Stimulated activated CD8-positive, alpha-beta memory T cell treated with anti-CD3 and anti-CD28 coated beads, Interleukin-15, amount 100 ng/mL, for 4 hours (primary cell): ENCODE measurements at places on chromosomes 11 and 22.

GRCh38 chr11:64026575-64027205 lies 9.0 kb upstream of the FLRT1 start:
- DNase-seq, result no peak

GRCh38 chr11:126165757-126166156 lies 45.7 kb downstream of the RPUSD4 start:
- DNase-seq, result no peak

DNA sequence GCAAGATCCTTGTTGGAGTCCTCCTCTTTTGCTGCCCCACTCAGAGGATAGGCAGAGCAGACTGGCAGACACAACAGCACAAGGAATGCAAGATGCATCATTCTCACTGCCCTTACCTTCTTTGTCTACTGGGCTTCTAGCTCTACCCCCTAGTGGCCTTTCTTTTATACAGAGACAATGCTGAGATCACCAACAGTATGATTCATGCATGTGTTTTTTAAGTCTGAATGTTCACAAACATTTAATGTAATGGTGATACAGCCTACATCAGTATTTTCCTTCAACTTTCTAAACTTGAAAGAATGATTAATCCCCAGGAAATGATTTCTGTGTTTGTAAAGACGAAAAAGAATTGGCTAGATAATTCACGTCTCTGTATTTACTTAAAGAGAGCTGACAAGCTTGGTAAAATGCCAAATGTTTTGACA lies at the start of gene MMP10:
TSS of gene MMP10 (minus strand) at position 138 of the 428 bp plus-strand sequence. CDS start at position 101, 37 bp downstream.
- no peak for DNase-seq

DNA sequence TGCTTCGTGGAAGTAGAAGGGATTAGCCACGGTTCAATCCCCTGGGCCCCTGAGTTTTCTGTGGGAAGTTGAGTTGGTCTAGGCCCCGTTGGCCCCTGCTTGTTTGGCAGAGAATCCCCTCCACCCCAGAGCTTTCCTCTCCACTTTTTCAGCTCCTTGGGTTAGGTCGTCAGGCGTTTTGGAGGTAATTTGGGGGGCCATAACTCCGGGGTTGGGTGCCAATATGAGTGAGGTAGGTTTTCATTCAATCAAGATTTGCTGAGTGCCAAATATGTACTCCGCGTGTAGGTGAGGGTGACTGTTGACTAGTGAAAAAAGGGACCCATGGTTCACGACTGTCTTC lies 590 bp downstream of the ATG13 start:
- DNase-seq, result no peak

- no peak for DNase-seq
Observed at GRCh38 chr11:27363576-27364117, 632 bp upstream of the CCDC34 start.

GRCh38 chr22:44505796-44506354 lies 7.8 kb upstream of the RTL6 start:
- DNase-seq, result no peak

DNA sequence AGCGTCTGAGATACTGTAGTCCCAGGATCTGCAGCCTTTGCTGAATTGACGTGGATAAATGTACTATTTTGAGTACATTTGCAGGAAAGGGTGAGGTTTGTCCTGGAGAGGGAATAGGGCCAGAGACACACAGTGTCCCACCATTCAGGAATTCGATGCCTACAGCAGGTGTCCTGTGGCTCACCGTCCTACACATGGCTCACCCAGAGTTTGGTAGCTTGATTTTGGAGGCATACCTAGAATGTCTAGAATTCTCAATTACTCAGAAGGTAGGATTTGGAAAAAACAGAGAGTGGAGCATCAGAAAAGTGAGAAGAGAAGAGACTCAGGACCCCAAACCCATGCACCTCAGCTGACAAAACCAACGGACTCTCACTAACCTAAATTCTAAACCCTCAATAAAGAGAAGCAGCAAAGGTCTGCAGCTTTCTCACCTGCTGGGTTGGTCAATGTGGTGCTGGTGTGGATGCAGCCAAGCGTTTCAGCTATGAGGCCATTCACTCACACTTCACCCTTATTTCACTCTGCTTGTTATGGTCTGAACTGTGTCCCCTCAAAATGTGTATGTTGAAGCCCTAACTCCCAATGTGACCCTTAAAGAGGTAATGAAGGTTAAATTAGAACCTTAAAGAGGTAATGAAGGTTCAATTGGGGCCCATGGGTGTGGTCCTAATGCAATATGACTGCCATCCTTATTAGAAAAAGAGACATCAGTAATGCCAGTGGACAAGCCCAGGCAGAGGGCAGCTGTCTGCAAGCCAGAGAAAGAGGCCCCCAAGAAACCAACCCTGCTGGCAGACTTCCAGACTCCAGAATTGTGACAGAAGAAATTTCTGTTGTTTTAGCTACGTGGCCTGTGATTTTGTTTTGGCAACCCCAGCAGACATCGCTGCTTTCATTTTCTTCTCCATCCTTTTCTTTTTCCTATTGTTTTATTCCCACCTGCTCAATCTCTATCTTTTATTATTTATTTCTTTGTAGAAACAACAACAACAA lies 187.8 kb downstream of the SNX19 start:
- DNase-seq, result no peak

DNA sequence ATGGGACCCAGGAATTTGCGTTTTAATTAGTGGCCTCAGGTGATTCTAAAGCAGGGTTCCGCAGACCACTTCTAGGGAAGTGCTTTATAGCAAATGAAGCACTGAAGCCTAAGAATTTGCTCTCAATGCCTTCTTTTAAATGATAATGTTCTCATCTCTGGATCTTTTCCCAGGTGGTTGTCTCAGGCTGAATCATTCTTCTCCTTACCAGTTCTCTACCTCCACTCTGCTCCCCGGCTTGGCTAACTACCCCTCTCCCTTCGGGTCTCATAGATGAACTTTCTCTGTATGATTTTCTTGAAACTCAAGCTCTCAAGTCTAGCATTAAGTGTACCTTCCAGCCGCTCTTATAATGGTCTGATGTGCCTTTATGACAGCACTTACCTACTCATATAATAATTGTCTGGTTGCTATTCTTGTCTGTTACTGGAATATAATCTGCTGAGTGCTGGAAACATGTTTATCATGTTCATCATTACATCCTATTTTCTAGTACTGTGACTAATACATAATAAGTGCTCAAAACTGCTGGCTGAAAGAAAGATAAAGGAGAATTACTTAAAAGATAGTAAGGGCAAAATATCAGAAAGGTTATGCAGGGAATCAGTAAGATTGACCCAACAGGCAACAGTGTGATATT lies 195.9 kb upstream of the SESN3 start:
- DNase-seq, result no peak

- no peak for DNase-seq
Observed at GRCh38 chr11:46015941-46016340, 93.5 kb downstream of the LARGE2 start.

DNA sequence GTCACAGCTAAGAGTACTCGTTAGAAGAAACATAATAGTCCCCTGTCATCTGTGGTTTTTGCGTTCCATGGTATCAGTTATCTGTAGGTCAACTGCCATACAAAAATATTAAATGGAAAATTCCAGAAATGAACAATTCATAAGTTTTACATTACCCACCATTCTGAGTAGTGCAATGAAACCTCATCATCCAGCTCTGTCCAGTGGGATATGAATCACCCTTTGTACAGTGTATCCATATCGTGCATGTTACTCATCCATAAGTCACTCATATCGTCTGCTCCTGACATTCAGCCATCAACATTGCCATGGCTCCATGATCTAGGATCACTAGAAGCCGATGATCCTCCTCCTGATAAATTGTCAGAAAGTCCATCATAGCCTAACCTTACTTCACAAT lies 174.9 kb upstream of the C11orf87 start:
- DNase-seq, result no peak

GRCh38 chr22:33919391-33920196 lies 682 bp downstream of the LARGE1 start:
- no peak for DNase-seq

DNA sequence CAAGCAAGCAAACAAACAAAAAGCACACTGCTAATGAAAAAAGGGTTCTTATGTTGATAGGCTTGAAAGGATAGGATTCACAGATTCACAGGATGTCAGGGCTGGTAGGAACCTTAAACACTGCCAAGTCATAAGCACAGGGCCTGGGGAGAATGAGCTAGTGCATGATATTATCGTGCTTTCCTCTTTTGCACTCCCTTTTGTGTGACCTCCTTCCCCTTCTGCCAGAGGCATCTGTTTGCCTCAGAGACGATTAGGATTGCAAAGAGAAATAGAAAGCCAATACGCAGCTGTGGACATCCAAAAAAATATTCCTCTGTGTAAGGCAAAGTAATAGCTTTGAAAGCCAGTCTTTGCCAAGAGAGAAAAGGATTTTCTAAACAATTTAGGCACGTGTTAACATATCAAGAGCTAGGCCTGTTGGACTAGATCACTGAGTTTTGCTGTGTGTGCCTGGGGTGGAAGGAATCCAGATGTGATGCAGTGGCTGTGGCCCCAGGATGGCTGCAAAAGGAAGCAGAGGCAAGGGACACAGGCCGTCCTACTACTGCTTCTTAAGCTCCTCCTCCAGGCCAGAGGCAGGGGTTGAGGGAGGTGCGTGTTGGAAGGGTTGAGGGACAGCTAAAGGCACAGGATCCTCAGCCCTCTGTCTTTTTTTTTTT lies 30.6 kb downstream of the MCHR1 start:
- DNase-seq, result no peak

DNA sequence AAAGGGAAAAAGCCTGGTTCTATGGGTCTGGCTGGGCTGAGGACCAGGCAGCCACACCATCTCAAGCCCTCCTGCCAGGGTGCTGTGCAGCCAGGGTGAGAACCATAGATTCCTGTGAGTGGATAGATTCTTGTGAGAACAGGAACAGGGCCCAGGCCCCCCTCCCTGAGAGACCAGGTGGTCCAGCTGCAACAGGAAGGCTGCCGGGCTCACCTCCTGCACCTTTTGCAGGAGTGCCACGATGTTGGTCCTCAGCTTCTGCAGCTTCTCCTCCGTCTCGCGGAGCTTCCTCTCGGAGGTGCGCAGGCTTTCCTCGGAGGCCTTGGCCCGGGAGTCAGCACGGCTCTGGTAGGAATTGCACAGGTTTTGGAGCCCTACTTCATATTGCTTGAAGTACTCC lies 40.8 kb downstream of the MORC2 start:
- DNase-seq, result no peak

DNA sequence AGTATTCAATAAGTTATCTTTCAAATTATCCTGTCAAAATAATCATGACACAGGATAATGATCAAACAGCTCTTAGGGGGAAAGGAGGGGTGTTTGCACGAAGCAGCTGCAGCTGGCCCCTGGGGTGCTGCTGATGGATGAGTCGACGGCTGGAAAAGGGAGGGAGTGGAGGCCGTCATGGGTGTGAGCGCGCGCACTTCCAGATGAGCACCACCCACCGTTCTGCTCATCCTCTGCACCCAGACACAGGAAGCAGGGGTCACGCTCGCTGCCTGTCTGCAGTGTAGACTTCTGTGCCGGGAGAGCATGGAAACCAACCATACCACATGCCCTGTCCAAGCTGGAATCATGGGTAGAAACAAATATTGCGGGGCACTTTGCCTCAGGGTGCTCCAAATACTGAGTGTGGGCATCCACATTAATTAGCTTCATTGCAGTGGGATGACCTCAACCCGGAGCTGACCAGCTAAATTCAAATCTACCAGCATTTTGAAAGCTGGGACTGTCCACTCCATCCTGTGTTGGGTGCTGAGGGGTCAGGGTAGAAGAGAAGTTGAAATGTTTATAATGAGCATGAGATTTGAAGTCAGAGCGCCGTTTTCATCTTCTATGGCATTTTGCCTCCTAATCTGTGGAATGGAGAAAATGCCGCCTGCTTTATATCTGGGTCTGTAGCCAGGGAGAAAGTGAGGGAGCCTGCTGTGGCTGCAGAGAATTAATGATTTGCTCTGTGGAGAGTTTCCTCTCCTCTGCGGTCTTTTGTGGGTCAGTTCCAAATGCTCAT lies 802.4 kb downstream of the TBC1D22A start:
- DNase-seq, result no peak

DNA sequence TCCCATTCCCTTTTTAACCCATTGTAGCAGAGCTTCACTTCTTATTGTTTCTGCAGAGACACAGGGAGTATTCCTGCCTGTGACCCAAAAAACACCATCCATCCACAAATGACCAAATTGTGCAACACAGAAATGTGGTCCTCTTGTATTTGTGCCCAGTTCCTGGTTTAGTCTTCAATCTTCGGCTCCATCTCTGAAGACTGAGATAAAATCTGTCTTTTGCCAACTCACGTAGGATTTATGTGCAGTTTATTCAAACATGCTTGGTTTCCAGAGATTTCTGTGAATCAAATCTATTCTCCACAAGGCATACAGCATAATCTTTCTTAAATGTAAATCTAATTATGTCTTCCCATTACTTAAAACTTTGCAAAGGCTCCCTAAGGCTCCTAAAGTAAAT lies 307.0 kb downstream of the AASDHPPT start:
- no peak for DNase-seq

DNA sequence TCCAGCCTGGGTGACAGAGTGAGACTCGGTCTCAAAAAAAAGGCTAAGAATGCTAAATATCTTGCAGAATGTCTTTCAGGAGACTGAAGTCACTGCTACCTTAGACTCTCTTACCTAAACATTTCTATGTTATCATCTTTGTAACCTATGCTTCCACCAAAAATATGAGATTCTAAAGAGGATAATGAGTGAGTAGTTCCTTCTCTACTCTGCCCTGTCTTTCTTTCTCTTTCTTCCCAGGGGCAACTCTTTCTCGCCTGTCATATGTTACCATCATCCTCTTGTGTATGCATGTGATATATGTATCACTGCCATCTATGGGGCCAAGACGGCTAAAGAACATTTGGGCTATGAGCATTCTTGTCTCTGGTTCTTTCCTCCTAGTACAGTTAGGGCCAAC lies 9.0 kb upstream of the RASSF10 start:
- DNase-seq, result no peak

GRCh38 chr11:65586676-65587075 lies 8.9 kb downstream of the KCNK7 start:
- DNase-seq, result no peak

DNA sequence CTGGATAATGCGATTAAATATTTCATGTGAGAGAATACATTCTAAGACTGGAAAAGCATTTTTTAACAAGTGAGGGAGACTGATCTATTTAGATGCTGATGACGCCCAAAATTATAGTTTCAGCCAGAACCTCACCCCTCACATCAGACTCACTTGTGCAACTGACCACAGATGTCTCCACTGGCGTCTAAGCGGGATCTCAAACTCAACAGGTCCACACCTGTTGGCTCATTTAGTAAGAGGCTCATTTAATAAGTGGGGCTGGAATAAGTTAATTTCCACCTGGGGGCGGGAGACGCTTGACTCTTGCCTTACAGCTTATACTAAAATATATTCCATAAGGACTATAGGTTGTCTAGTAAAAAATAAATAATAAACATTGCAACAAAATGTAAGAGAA lies 47.5 kb downstream of the MORC2 start:
- DNase-seq, result no peak

DNA sequence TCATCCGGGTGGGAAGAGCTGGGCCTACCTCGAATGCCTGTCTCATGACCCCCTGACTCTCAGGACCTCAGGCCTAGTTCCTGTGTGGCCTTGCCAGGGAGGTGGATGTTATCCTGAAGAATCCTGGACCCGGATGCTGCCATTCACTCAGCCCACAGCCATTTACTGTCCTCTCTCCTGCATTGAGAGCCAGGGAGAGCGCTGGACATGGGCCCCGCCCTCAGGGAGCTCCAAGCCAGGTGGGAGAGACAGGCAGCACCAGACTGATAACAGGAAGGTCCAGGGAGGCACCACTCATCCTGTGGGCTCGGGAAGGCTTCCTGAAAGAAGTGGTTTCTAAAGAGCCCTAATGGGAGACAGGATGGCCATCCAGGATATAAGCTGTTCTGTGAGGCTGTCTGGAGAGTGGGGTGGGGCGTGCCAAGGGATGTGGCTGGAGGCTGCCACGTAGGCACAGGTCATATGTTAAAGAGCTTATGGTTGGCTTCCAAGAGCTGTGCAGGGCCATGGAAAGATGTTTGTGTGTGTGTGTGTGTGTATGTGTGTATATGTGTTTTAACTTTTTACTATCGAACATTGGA lies 8.6 kb downstream of the SERPINH1 start:
- no peak for DNase-seq
